ENCODE measurements at places on chromosomes 6 and 20. TPM values are rescaled to one million over a fixed set of nuclear protein-coding genes. Genes with fewer than 3 reads are reported as not detected.

Gene ADGRG6
- total RNA-seq: 49.9 TPM

Gene NELFCD
- 46.2 TPM for total RNA-seq

Gene TBXT
- total RNA-seq: not detected

Gene ESF1
- total RNA-seq: 13.2 TPM

Gene GSTA2
- not detected for total RNA-seq

Gene PKIB
- 1.3 TPM for total RNA-seq

Gene SLC17A4
- not detected for total RNA-seq

Gene ADGRF4
- total RNA-seq: under 0.01 TPM

Gene TSPO2
- total RNA-seq: not detected

Gene CPXM1
- 0.50 TPM for total RNA-seq

Gene FERMT1
- total RNA-seq: 3.3 TPM

Gene EEF1A2
- 1.7 TPM for total RNA-seq

Gene SRF
- 16.9 TPM for total RNA-seq
